PC-9 (cell line): ENCODE measurements at places on chromosomes 6 and 20. TPM values are rescaled to one million over a fixed set of nuclear protein-coding genes. Genes with fewer than 3 reads are reported as not detected.

GRCh38 chr6:12150812-12151432, 138.8 kb downstream of the HIVEP1 start:
- DNase-seq, result no peak

Gene SOBP
- 0.22 TPM in 1 of 2 replicates, not detected in the other for total RNA-seq

DNA sequence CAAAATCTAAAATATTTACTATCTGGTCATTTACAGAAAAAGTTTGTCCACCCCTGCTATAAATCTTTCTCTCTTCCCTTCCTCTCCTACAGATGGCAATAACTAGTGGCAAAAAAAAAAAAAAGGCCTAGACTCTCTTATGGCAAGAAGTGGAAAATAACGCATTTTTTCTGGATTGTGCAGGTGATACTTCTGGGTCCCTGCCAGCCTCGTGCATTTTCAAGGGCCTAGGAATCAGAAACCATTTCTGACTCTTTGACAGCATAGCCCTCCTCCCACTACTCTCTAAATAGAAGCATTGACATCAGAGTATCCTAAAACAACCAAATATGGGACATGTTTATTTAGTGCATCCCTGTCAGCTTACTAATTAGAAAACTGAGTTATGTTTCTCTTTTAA, 251.0 kb downstream of the KHDC1L start:
- no peak for DNase-seq

- DNase-seq, result no peak
These were observed 124.0 kb downstream of the JARID2 start for GRCh38 chr6:15369838-15370237.

Gene IPCEF1
- 0.28 and 0.57 TPM in 2 replicates for total RNA-seq

DNA sequence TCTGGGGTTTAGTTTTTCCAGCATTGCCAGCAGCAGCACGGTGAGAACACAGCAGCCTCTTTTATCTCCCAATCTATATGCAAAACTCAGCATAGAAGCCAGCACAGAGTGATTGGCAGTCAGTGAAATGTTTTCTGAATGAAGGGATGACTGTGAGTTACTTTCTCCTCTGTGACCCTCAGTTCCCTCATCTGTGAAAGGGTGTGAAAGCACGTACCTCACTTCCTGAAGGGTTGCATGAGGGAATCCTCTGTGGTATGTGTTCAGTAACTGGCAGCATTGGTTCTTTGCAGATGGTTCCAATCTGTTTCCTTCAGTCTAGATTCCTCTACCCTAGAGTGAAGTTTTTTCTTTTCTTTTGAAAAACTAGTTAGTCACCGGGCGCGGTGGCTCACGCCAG, 40.0 kb downstream of the EFCAB8 start:
- no peak for DNase-seq

Gene POM121L2
- total RNA-seq, result 0.26 TPM in 1 of 2 replicates, not detected in the other

DNA sequence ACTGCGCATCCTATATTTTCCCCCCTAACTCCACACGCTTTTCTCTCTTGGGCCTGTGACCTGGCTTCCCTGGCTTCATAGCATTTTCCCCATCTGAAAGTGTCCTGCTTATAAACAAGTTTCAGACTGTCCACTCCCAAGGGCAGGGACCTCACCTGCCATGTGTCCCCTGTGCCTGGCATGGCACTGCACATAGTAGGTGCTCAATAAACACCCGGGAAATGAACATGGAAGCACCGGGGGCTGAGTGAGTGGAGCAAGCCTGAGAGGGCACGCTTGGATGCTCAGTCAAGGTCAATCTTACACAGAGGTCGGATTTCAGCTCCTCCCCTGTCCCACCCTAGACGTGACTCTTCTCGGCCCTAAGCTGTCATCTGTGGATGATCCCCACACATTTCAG, 96.9 kb downstream of the NFATC2 start:
- DNase-seq, result no peak

DNA sequence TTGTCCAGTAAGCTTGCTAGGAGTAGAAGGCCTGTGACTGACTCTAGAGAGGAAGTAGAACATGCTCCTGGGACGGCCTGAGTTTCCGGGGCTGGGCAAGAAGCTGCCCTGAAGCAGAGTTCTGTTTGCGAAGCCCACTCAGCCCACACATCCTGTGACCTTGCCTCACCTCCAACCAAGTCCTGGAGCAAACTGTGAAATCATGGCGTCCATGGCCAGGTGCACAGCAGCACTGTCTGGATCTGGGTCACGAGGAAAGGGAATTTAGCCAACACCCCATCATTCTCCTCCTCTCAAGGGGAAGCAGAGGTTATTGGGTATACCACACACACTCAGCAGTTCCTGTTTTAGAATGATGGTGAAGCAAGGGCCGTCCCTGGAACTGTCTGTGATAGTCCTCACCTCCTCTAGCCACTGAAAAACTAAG, 87.5 kb downstream of the CRYBG1 start:
- DNase-seq, result no peak

Gene NKX2-4
- not detected in 2 replicates for total RNA-seq

Gene SLC12A5
- total RNA-seq, result 6.0 and 8.7 TPM in 2 replicates

Gene GABBR1
- total RNA-seq, result 36.3 and 43.6 TPM in 2 replicates

- DNase-seq, result peak; percentile 56
These were observed 51.8 kb upstream of the SLCO4A1 start for GRCh38 chr20:62590309-62591121.

- DNase-seq, result no peak
These were observed 6.5 kb upstream of the RNF24 start for GRCh38 chr20:4021906-4022305.

Gene SNAP25
- not detected in 2 replicates for total RNA-seq

DNA sequence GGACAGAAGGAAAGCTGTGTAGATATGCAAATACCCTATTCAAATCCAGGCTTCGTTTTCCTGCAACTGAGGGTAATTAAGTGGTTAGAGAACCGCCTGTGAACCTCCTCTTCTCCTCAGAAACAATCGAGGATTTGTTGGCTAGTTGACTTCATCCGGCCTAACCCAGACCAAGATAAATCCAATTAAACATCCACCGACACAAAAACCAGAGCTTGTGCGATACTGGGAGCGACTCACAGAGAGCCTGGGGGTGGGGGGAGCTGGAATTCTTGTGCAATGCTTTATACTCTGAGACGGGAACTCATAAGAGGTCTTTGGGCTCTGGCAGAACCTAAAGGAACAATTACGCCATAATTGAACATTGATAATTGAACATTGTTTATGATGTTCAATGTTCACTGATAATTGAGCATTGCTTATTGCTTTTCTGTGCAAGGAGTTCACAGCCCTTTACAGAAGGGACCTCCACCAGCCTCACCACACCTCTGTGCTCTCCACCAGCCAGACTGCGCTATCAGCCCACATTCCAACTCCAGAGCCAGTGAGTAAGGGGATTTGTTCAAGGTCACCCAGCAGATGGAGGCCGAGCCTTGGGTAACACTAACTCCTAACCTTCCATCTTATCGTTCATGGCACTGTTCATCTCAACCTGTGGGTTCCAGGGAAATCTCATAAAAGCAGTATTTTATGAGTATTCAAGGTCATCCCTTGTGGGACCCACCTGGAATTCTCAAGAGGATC, 429.6 kb upstream of the JARID2 start:
- DNase-seq, result no peak

DNA sequence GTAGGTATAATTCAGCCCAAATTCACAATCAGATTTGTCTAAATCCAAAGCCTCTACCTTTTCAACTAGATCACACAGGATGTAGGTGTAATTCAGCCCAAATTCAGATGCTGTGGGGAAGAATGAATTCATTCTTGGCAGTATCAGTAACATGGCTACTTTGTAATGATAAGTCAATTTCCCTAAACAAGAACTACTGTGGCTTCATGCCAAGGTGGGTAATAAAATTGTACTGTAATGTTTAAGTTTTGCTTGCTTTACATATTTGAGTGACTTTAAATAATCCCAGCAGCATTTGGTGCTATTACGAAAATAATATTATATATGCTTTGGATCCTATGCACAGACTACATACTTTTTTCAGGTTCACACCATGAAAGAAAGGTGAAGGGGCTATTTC, 239.1 kb downstream of the HDGFL1 start:
- no peak for DNase-seq

DNA sequence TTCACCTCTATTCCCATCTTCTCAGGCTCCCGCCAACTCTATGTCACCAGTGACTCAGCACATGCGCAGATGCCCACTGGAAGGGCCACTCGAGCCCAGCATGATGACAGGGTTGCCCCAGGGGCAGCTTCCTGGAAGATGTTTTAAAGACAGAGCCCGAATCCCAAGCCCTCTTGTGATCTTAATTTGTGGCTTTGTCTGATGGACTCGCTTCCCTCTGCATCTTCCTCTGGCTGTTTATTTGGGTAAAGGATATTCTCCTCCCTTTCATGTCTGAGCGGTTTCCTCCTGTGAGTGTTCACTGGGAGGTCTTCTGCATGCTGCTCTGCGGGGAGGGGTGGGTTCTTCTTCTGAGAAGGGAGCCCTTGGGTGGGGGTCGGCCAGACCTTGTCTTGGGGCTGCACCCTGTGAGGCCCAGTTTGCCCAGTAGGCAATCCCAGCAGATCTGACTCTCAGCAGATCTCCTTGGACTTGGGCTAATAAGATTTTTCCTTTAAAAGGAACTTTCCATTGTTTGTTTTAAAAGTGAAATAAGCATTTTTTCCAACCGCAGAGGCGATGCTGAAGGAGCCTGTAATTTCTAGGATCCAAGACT, 401.0 kb downstream of the CDC5L start:
- no peak for DNase-seq

DNA sequence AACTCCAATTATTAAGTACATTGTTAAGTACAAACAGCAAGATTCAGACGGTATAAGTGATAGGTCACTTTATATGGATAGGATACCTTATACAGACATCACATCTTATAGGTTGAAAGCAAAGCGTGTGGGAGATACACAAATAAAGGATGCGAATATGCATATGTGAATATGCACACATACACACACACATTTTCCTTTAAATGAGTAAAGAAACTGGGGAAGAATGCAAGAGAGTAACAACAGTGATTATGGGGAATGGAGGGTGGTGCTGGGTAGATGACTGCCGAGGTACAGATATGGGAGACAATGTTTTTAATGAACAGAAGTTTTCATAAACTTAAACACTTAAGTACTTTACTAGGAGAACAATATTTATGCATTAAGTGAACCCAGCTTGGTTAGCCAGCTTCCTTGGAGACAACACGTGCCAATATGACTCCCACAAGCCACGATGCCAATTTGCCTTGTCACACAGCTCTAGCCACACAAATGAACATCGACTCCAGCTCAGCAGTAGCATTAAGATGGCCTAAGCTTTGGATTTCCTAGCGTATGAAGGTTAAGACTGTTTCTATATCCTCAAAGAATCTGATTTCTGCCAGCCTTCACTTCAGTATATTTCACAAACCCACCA, 96.6 kb downstream of the EPB41L2 start:
- DNase-seq, result no peak

- DNase-seq, result no peak
These were observed 296.6 kb upstream of the MANEA start for GRCh38 chr6:95280686-95281273.

Gene SLC17A5
- 15.8 and 16.9 TPM in 2 replicates for total RNA-seq

DNA sequence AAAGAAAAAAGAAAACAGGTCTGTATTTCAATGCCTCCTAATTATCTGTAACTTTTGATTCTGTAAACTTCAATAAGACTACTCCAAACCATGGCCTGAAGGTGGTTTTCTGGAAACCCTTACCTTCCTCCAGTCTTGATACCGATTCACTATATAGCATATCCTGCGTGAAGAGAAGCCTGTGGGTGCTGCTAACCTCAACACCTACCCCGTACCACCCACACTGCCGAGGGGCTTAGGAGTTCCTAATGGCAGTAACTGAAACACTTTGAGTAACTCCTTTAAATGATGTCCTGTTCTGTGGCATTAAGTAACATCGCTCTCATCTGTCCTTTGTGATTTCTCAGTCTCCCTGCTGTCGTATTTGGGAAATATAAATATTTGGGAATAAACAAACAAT, 104.5 kb upstream of the CARMIL1 start:
- no peak for DNase-seq

DNA sequence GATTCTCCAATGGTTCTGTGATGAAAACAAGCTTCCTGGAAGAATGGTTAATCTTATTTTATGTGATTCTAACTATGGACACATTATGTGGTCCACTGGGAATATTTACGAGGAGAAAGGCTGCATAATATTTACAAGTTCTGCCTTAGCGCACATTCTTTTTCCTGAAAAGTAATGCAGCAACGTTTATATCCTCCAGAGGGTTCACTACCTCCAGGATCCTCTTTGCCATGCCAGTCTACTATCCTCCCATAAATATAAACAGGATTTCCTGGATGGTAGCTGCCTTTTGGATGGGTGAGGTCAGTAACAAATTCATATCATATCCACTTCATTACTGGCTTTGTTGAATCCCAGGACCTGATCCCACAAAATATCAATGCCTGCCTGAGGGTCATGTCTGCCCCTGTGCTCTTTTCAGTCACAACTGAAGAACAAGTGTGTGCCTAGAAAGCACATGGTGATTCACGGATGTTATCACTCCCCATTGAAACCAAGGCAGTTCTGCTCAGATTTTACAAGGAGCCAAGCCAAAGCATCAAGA, 30.4 kb downstream of the ADGRF5 start:
- DNase-seq, result no peak

Gene OVOL2
- total RNA-seq, result 15.3 and 20.7 TPM in 2 replicates

DNA sequence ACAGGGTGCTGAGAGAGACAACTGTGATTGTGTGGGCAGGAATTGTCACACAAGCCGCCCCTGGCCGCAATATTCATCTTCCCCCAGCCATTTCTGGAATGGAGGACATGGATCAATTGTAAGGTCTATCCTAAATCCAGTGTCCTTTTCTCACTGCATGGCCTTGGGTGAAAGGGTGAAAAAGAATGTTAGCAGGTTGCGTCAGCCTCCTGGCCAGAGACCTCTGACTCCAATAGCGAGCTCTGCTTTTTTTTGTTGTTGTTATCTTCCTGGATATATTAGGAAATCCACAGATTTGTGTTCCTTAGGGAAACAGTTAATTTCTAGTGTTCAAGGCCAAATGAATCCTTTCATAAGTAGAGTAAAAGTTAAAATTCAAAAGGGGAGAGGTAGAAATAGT, 47.1 kb upstream of the CD83 start:
- DNase-seq, result no peak

- no peak for DNase-seq
These were observed 100.6 kb downstream of the CRYBG1 start for GRCh38 chr6:106461084-106461483.

DNA sequence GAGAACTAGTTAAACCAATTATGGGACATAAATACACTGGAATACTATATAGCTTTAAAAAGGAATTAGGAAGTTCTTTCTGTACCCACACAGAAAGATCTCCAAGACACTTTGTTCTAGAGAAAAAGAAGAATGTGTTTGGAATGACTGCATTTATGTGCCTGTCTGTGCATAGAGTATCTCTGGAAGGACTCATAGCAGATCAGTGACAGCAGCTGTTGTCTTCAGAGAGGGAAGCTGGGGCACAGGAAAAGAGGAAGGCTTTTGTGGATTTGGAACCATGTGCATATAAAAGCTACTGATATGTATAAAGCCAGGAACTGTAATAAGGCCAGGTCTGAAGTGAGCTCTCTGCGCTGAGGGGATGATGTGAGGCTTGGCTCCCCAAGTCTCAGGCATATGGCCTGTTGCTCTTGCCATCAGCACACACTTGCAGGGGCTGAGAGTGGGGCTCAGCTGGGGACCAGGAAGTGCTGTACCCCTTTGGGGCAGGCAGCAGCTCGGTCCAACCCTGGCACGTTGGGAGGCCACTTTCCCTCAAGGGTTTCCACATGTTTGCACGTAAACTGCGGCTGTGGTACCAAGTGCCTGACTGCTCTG, 31.8 kb upstream of the CCDC167 start:
- no peak for DNase-seq
